ENCODE measurements at places on chromosomes 13 and 19. TPM values are rescaled to one million over a fixed set of nuclear protein-coding genes. Genes with fewer than 3 reads are reported as not detected.

ZNF837 gene
- 1.7 TPM for total RNA-seq

TGFBR3L gene
- 1.6 TPM for total RNA-seq

ZNF836 gene
- total RNA-seq, result 1.0 TPM

SLAIN1 gene
- total RNA-seq, result 0.65 TPM

GRK1 gene
- total RNA-seq, result not detected

TUBA3C gene
- total RNA-seq, result not detected

LIG4 gene
- total RNA-seq, result 3.4 TPM

MCEMP1 gene
- total RNA-seq, result not detected

KCNN4 gene
- total RNA-seq, result 55.5 TPM

S1PR4 gene
- 0.22 TPM for total RNA-seq

CALR3 gene
- not detected for total RNA-seq

LGALS4 gene
- total RNA-seq, result 0.17 TPM

ZNF564 gene
- total RNA-seq, result 1.3 TPM

PBX4 gene
- 1.9 TPM for total RNA-seq

CPAMD8 gene
- 0.09 TPM for total RNA-seq

ACER1 gene
- total RNA-seq, result not detected

BEST2 gene
- 2.9 TPM for total RNA-seq

TUBB4A gene
- total RNA-seq, result 6.0 TPM

PCDH9 gene
- 5.6 TPM for total RNA-seq

HSPBP1 gene
- total RNA-seq, result 135 TPM

LYL1 gene
- 0.71 TPM for total RNA-seq
